Left forelimb (tissue), 1 donor: ENCODE measurements at places on chromosomes 2 and 18.

DNA sequence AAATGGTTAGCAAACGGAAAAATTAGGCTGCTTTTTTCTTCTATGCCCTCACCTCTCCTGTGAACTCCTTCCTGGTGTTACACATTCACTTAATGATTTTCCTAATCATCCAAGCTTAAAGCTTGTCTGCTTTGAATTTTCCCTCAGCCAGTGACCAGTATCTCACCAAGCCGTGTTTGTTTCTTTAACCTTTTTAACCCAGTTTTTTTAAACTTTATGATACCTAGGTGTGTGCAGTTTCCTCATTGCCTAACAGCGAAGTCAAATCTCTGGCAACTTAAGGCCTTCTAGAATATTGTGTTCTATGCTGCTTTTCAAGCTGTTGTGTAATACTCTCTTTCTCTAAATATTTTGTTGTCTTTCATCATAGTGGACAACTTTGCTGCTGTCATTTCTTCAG, 113.0 kb downstream of the PIK3C3 start:
- DNase-seq, result no peak

- no peak for DNase-seq
Measured at GRCh38 chr2:129248198-129248597, 731.3 kb upstream of the RAB6C start.

- DNase-seq, result no peak
Measured at GRCh38 chr2:23905155-23905554, 21.8 kb downstream of the ATAD2B start.

DNA sequence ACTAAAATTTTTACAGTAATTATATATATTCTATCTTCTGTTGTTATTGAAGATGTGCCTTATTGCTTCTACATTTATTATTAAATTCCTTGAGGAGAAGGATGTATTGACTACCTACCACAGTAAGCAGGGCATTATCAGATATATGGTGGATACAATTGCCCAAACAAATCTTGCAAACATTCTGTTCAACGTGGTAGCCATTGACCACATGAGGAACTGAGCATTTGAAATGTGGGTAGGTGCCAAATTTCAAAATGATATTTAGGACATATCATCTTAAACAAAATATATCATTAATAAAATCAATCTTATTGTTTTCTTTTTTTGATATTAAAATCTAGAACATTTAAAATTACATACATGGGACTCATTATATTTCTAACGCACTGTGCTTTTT, 11.1 kb downstream of the SCN3A start:
- DNase-seq, result no peak

DNA sequence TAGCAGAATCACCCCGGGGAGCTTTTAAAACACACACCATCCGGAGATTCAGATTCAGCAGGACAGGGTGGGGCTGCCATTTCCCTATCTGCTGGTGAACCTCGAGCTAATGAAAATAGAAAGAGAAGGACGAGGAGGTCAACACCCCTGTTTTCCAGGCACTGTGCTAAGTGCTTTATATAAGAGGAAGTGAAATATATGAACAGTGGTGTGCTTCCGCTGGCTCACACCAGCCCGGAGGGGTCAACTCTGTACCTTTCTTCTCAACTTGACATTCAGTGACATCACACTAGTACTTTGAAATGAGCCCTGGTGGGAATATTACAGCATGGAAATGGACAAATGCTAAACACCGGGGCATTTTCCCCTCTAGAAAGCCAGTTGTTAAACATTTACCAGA, 108.3 kb upstream of the LTBP1 start:
- DNase-seq, result no peak

DNA sequence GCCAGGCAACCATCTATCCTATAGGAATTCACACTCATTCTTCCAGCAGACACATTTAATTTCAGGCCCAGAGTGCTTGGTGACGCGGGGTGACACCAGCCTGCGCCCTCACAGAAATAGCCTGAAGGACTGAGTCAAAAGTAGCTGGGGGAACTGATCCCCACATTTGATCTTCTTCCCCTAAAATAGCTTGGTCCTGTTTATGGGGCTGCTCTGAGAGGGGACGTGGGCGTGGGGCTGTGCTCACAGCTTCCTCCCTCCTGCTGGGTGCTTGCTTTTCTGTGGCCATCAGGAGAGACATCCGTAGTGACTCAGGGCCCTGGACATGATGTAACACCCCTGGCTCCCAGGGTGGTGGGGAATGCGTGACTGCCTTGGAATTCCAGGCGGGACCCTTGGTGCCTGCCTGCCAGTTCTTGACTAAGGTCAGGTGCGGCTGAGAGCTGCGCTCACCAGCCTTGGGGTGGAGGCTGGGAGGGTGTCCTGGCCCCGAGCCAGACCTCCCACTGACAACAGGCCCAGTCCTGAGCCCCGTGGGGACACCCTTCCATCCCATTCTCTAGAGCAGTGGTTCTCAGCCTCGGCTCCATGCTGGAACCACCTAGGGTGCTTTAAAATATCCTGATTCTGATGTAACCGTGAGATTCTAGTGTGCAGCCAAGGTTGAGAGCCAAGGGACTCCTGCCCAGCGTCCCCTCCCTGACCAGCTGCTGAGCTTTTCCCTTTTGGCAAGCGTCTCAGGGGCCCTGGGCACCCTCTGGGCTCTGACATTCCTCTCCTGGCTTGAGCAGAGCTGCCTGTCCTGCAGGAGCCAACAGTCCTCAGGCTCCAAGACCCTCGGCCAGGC, 47.4 kb upstream of the SMAD7 start:
- no peak for DNase-seq

- peak; percentile 8 for DNase-seq
Measured at GRCh38 chr18:76398295-76398694, 96.7 kb downstream of the ZNF516 start.

DNA sequence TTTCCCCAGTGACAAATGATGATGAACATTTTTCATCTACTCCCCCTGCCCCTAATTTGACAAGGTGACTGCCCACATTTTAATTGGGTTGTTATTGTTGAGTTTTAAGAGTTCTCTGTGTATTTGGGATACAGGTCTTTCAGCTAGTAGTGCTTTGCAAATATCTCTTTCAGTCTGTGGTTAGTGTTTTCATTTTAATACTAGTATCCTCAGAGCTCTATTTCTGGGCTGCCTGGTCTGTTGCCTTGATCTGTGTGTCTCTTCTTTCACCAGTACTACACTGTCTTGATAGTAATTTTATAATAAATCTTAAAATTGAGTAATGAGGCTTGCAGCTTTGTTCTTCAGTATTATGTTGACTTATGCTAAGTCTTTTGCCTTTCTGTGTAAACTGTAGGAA, 19.7 kb downstream of the EIF5B start:
- DNase-seq, result no peak

- no peak for DNase-seq
Measured at GRCh38 chr2:28268386-28268785, 124.3 kb upstream of the FOSL2 start.
